Activated T-cell treated with anti-CD3 and anti-CD28 coated beads, Interleukin-2, amount 50 U/mL, for 72 hours (primary cell): ENCODE measurements at places on chromosomes 6 and 20. TPM values are rescaled to one million over a fixed set of nuclear protein-coding genes. Genes with fewer than 3 reads are reported as not detected.

The SLPI gene
- total RNA-seq, result not detected

GRCh38 chr6:15370733-15371671 lies 125.1 kb downstream of the JARID2 start:
- no peak for DNase-seq

DNA sequence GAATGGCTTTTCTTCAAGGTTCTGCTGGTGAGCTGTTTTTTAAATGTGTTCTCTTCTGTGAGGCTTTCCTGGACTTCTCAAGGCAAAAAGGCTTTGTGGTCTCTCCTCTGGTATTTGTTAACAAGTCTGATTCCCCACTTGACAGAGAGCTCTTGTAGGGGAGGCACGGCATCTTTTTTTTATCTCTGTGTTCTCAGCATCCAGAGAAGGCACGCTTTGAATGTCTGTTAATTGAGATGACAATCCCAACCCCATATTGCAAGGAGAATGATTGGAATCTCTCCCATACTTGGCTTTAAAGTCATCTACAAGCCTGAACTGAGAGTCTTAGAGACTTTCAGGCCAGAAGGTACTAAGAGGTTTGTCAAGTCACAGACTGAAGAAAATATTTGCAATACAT lies 22.6 kb downstream of the EDN1 start:
- DNase-seq, result no peak

The SOX4 gene
- 3.5 TPM for total RNA-seq

GRCh38 chr20:15619341-15619740 lies 953.9 kb downstream of the KIF16B start:
- no peak for DNase-seq

- DNase-seq, result no peak
Measured at GRCh38 chr6:72825315-72825911, 203.5 kb downstream of the KCNQ5 start.

The SAMD5 gene
- total RNA-seq, result not detected

- DNase-seq, result no peak
Measured at GRCh38 chr6:137475103-137475502, 19.1 kb downstream of the OLIG3 start.

DNA sequence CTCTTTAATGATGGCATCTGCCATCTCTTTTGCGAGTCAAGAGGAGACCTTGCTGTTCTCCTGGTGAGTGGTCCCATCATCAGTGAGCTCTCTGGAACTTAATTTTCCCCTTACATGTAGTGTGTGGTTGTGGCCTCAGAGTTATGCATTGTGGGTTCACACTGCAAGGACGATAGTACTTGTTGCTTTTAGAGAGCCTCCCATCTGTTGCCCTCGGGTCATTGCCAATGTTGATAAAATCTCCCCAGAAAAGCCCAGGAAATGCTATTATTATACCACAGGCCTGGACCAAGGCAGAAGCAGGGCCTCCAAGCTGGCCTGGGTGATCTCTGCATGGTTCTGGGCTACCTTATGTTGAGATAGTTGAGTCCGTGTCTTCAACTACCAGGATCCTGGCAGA lies 241.6 kb downstream of the BMP7 start:
- no peak for DNase-seq

The BACH2 gene
- 101 TPM for total RNA-seq

DNA sequence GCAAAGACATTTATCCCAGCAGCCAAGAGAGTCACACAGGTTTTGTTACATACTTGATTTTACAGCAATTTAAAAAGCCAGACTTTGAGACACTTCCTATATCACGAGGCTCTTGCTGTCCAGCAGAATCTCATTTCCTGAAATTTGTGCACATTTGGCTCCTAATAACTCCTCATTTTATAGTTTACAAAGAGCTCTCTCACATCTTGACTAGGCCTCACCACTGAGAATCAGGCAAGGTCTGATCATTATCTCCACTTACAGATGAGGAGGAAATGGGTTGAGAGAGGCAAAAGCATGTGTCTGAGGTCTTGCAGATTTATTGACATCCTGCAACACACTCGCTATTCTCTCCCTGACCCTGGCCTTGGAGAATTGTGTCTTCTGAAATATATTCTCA lies 426.8 kb downstream of the MAFB start:
- no peak for DNase-seq

The TREML2 gene
- 8.8 TPM for total RNA-seq

GRCh38 chr20:33328157-33329137 lies 45.4 kb downstream of the BPIFB1 start:
- DNase-seq, result no peak

- no peak for DNase-seq
Measured at GRCh38 chr6:170076466-170077165, 214.3 kb downstream of the DLL1 start.

DNA sequence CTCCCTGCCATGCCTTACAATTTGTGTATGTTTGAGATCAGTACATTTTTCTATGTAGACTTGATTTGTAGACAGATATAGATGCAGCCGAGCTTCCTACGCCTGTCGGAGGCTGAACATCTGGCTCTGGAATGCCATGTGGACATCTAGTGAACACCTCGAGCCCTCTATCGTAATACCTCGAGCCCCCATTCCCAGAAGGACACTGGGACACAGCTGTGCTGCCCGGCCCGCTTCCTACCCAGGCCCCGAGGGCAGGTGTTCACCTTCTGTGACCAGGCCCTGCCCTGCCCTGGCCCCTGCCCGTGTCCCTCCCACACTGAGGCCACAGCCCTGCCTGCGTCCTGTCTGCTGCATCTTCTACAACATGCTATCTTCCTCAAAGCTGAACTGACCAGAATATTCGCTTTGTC lies 12.9 kb downstream of the RPS6KA2 start:
- no peak for DNase-seq

- no peak for DNase-seq
Measured at GRCh38 chr20:24316731-24317130, 152.7 kb upstream of the SYNDIG1 start.

DNA sequence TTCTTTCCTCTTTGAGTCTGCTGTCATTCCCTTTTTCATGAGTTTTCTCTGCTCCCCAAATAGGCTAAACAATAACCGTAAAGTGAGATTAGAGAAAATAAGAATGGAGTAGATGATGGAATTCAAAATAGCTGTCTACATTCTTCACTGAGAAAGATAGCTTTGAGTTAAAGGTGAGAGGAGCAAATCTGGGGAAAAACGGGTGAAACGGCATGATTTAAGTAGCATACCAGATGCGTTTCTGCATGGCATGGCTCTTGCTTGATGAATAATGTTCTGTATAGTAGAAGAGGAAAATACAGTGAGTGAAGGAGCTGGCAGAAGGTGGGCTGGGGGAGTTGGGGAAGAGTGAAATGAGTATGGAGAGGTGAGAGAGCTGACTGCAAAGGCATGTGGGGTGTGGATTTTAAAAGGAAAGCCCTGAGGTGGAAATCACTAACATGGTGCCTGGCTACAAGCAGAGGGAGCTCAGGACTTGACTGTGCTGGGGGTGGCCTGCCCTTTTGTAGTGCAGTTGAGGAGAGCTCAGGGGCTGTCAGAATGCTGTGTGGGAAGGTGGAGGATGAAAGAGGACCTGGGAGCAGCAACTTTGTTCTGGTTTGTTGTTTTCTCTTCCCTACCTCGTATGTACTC lies 8.8 kb downstream of the BICRAL start:
- no peak for DNase-seq

DNA sequence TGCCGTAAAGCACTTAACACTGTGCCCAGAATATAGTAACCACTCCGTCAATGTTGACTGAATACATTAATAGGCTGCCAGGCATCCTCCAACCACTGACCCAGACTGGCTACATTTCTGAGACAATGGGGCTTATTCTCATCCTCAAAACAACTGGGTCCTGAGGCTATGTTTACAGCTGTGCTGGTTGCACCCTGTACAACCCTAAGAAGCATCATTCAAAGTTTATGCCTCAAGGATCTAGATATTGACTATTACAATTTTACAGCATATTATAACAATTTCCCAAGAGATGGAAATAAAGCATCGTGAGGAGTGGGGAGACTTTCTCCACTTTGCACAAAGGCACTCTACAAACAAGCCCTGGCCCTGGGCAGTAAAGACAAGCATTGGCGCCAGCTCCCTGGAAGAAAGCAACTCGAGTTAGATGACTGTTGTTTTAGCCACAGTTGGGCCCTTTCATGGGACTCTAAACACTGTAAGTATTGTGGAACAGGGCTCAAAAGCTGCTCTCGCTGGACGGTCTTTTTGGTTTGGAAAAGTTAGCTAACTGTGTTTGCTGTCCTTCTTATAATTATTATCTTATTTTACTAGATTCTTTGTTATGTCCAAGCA lies 30.2 kb downstream of the MYLIP start:
- no peak for DNase-seq

DNA sequence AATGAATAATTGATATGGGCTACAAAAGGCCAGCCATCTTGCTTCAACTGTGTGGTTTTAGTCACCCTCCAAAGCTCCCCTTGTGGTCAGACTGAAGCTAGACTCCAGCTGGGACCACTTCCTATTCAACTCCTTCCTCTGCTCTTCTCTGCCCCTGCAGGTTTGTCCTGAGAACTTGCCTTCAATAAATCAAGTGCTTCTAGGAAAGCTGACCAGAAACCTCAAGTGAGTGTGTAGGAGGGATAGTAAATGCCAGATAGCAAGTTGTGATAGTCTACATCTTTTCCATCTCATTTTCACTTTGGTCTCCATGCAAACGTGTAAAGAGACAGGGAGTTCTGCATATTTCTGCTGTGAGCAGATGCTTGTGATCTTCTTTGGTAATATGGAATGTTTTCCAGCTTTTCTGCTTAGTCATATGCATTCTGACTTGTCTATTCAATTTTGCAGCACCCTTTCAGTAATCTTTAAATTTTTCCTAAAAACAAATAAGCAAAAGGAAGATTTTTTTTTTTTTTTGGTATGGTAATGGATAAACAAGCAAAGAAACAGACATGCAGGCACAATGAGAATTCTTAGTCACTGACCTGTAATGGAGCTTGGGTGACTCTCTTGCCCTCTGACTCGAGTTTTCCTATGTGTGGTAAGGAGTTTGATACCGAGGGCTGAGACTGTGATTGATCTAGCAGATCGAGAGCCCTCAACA lies 201.3 kb upstream of the BTBD3 start:
- no peak for DNase-seq

- no peak for DNase-seq
Measured at GRCh38 chr20:50220894-50221365, 30.3 kb downstream of the CEBPB start.

The RIOK1 gene
- total RNA-seq, result 41.9 TPM

DNA sequence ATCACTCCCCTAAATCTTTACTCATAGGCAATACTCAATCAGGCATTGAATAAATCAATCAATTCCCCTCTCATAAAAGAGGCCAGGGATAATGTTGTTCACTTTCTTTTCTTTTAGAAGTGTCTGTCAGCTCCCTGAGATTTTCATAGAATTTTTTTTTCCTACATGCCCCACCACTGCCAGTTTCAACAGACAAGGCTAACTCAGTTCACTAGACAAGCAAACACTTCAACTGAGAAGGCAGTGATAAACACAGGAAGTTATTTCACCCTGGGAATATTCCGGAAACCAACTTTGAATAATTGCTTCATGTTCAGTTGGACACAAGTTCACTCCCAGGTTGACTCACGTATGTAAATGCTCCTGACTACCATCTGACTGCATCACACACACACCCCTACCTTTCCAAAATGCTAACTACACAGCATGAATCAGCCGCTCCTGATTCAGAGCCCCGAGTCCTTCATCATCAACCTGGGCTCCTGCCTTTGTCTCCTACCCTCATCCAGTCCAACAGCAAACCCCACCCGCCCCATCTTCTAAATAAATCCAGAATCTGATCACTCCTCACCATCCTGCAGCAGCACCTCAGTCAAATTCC lies 143.9 kb downstream of the BCAS1 start:
- DNase-seq, result no peak

DNA sequence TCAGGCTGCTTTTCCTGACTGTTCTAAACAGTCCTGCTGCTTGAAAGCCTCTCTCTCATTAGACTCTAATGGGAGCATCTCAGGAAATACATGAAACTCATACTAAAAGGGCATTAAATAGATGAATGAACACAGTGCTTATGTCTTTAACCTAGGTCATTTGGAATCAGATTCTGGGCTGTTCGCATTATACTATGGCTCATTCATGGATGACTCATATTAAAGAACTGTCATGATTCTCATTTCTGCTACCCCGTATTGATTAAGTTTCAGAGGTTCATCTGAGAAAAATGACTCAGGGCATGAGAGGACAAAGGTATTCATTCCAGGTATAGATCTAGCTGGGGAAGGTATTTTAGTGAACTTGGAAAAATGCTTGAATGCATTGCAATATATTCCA lies 335.5 kb downstream of the GJA1 start:
- DNase-seq, result no peak

DNA sequence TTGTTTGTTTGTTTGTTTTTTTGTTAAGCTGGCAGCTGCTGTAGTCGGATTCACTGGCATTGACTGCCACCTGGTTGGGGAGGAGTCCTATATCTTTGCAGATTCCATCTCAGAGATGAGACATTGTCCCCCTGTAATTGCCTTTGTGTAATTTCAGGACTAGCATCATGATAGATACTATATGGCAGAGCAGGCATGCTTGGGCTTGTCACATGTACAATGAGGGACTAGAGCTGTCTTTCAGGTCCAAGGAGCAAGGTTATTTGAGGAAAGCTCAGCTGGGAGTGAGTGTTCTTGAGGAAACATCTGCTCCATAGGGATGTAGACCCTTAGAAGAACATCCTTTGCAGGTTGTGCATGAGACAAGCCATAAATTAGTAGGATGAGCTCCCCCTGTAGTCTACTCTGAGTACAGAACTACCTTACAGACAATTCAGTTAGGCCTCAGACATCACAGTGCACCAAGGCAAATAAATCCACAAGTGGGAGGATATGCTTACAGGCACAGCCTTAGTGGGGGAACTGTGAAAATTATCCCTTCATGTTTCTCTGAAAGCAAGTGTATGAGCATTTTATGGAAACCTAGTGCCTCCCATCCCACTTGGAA lies 62.1 kb downstream of the BMP2 start:
- no peak for DNase-seq

- no peak for DNase-seq
Measured at GRCh38 chr20:54909702-54910101, 434.3 kb downstream of the DOK5 start.

The GMPR gene
- not detected for total RNA-seq

The MPC1 gene
- 23.6 TPM for total RNA-seq

The RAET1L gene
- not detected for total RNA-seq

DNA sequence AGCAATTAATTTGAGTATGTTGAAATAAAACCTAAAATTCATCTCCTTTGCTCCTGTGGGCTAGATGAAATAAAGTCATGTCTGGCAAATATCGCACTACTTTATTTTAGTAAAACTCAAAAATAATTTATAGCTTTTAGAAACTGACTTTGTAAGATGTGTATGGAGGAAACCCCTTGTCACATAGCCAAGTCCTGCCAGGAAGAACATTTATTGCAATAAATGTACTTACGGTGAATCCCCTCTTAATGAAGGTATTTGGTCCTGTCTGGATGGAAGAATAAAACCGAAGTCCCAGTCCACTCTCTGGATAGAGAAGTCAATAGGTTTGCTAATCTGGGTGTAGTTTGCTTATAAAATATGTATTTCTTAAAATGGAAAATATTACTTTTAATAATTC lies 1226.8 kb upstream of the MAP3K7 start:
- DNase-seq, result no peak
